ENCODE measurements at places on chromosomes 4 and X. TPM values are rescaled to one million over a fixed set of nuclear protein-coding genes. Genes with fewer than 3 reads are reported as not detected.

- H3K36me3 ChIP-seq: no peaks in the 10 kb centered on the region
- H3K4me3 ChIP-seq: peak overlapping the region; percentile 37
- no peak for DNase-seq
These were observed 811 bp downstream of the FLNA start for GRCh38 chrX:154373340-154374306.

DNA sequence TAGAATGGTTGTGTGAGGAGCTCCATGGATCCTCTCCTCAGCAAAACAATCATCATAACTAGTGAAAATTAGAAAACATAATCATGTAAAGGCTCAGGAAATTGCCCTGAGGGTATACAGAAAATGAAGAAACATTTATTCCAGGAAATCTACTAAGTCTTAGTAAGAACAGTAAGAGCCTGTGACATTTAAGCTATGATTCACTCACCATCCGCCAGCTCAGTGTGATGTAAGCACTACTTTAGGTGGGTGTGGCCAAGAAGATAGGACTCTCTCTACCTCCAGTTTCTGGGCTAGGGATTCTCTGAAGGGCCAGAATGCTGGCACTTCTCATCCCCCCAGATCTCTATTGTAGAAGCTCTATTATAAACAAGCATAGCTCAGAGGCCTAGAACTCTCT, 147.5 kb downstream of the DLG3 start:
- DNase-seq: no peak
- no peaks in the 10 kb centered on the region for H3K36me3 ChIP-seq
- H3K27me3 ChIP-seq: no peaks in the 10 kb centered on the region
- no peak overlapping the region for H3K4me3 ChIP-seq
- H3K27ac ChIP-seq: no peak overlapping the region

Gene EFHC2
- total RNA-seq: 2.3 TPM

GRCh38 chrX:132461886-132462285, 27.0 kb downstream of the MBNL3 start:
- no peaks in the 10 kb centered on the region for H3K36me3 ChIP-seq
- no peak for DNase-seq
- H3K4me3 ChIP-seq: no peak overlapping the region
- H3K27me3 ChIP-seq: no peaks in the 10 kb centered on the region
- H3K4me1 ChIP-seq: no peaks in the 10 kb centered on the region
- no peak overlapping the region for H3K27ac ChIP-seq

DNA sequence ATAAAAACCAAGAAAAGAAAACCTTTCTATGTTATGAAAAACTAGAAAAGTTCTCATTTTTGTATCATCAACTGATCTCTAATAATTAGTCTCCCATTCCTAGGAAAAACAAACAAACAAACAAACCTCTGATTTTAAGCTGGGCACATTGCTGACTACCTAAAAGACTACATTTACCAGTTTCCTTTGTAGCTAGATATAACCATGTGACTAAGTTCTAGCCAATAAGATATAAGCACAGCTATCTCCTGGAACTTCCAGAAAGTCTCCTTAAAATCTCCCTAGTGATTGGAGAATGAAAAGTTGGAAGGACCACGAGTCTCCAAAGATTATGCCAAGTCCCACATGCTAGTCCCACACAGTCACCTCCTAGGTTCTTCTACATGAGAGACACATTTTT, 108.9 kb downstream of the NR3C2 start:
- no peaks in the 10 kb centered on the region for H3K36me3 ChIP-seq
- H3K27me3 ChIP-seq: no peaks in the 10 kb centered on the region
- no peaks in the 10 kb centered on the region for H3K4me1 ChIP-seq
- DNase-seq: no peak
- H3K4me3 ChIP-seq: no peak overlapping the region

Gene ARL9
- 0.53 TPM for total RNA-seq

DNA sequence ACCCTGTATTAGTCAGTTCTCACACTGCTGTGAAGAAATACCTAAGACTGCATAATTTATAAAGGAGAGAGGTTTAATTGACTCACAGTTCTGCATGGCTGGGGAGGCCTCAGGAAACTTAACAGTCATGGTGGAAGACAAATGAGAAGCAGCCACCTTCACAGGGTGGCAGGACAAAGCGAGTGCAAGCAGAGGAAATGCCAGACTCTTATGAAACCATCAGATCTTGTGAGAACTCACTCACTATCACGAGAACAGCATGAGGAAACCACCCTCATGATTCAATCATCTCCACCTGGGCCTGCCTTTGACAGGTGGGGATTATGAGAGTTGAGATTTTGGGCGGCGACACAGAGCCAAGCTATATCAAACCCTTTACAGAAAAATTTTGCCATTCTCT, 722.4 kb downstream of the RAB28 start:
- no peak overlapping the region for H3K27ac ChIP-seq
- no peak for DNase-seq
- no peaks in the 10 kb centered on the region for H3K4me1 ChIP-seq
- H3K4me3 ChIP-seq: no peak overlapping the region
- H3K27me3 ChIP-seq: no peaks in the 10 kb centered on the region
- no peaks in the 10 kb centered on the region for H3K36me3 ChIP-seq

Gene LONRF3
- total RNA-seq: 0.40 TPM

Gene SHROOM3
- 20.3 TPM for total RNA-seq

Gene SH3D19
- total RNA-seq: 41.8 TPM

Gene PCDH19
- 0.26 TPM for total RNA-seq

Gene SMARCA1
- total RNA-seq: 5.7 TPM

Gene FBXW7
- total RNA-seq: 40.7 TPM

DNA sequence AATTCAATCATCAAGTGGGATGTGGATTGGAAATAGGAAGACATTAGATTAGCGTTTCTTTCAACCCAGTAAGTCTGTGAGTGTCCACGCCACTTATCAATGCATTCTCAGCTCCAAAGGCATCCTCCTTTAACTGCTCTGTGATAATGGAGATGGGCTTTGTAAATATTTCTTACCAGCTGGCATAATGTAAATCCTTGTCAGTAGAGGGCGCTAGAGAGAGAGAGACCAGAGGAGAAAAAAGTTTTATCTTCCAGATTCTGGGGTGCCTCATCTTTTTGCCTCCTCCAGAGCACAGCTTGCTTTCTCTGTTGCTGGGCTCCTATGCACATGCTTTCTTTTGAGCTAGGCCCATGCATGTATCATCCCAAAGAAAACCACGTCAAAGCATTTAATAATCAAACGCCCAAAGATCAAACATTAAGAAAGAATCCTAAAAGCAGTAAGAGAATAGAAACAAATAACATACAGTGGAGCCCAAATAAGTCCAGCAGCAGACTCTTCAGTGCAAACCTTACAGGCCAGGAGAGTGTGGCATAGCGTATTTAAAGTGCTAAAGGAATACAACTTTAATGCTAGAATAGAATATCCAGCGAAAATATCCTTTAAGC, 9.6 kb upstream of the MTMR1 start:
- no peak overlapping the region for H3K27ac ChIP-seq
- no peaks in the 10 kb centered on the region for H3K27me3 ChIP-seq
- no peaks in the 10 kb centered on the region for H3K4me1 ChIP-seq
- H3K36me3 ChIP-seq: no peaks in the 10 kb centered on the region
- DNase-seq: no peak

DNA sequence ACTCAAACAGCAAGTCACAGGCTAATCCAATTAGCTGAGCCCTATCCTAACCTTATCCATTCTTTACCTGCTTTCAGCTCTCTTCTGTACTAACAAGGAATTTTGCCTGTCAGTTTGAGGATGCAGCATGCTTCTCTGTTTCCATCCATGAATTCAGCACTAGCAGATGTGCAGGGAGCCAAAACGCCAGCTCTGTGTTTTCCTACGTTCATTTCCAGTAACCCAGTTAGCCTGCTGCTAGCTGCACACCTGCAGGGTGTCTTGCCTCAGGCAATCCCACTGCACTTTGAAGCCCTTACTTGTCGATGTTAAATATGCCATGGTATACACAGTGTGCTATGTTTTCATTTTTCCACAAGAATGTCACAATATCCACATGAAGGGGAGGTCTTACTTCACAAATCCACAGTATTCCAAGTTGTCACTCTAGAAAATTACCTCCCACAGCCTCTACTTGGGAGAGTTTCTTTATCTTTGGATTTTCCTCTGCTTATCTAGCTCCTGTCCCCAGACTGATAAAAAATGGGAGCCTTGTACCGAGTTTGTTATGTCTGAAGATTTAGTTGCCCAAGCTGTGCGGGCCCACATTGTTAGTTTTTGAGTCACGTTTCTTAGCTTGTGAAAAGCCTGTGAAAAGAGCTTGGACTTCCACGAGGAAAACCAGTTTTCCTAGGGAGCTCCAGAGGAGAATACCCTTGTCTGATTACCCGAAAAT, 127.6 kb upstream of the HHIP start:
- H3K4me3 ChIP-seq: no peak overlapping the region
- H3K27me3 ChIP-seq: no peaks in the 10 kb centered on the region
- DNase-seq: no peak
- no peak overlapping the region for H3K27ac ChIP-seq
- H3K4me1 ChIP-seq: no peaks in the 10 kb centered on the region

DNA sequence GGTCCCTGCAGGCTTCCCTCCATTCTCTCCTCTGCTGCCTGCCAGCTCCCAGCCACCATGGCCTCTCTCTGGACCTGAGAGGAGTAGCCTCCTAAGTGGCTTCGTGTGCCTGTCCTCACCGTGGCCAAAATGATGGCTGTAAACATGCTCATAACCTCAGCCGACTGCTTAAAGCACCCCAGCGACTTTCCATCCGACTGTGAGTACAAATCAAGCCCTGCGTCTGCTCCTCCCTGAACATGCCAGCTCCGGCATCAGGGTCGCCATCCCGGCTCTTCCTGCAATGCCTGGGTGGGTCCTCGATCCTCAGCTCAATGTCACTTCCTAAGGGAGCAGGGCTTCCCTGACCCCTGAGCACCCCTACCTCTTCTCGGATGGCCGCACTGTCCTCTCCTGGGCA, 3.3 kb upstream of the SORCS2 start:
- no peak overlapping the region for H3K27ac ChIP-seq
- H3K36me3 ChIP-seq: no peaks in the 10 kb centered on the region
- no peak for DNase-seq
- H3K27me3 ChIP-seq: peaks cover 4% of the 10 kb centered on the region

DNA sequence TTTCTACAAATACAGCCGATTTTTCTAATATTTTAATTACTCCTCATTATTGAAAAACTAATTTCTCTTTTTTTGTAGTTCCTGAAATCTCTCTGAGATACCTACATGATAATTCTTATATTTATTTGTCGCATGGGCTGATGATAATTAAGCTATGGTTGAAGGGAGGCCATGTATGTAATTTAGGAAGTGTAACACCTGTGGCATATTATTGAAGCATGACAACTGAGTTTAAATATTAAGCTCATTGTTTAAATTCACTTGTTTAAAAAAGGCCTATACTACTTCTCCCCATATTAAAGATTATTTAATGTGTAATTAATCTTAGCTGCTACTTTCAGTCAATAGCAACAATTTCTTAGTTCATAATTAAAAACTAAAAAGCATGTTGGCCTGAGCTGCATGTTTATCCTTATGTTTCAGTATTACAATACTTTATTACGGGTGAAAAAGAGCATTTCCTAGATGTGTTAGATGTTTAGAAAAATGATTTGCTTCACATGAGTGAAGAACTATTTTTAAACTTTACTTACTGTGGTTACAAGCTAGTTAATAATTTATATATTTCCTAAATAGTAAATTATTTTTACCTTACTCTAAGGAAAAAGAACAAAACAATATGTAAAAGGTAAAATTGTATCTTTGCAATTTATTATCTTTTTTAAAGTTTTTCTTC, 122.4 kb downstream of the RAP1GDS1 start:
- no peaks in the 10 kb centered on the region for H3K36me3 ChIP-seq
- H3K4me3 ChIP-seq: no peak overlapping the region
- DNase-seq: no peak
- H3K4me1 ChIP-seq: no peaks in the 10 kb centered on the region

DNA sequence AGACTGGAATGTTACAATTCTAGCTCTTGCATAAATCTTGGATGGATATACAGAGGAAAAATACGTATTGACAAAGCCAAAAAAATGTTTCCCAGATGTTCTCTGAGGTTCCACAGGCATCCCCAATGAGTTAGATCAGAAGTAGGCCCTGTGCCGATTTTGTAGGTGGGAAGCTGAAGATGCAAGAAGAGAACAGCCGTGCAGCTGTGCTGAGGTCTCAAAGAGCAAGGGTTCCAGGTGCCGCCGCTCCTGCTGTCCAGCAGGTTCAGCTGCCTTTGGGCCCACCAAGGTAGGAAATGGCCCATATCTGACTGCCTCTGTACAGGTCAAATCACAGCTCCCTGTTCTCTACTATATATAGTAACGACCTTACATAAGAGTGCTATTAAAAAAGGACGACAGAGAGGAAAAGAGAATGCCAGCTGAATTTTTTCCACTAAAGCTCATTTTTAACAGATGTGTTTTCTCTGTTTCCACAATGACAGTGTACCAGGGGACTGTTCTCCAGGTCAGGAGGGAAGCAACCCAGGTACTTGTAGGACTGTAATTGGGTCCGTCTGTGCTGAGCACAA, 155.6 kb downstream of the CBR4 start:
- peak overlapping the region; percentile 76 for H3K27ac ChIP-seq
- H3K4me1 ChIP-seq: peaks cover 12% of the 10 kb centered on the region
- no peak for DNase-seq
- H3K4me3 ChIP-seq: no peak overlapping the region
- no peaks in the 10 kb centered on the region for H3K27me3 ChIP-seq

DNA sequence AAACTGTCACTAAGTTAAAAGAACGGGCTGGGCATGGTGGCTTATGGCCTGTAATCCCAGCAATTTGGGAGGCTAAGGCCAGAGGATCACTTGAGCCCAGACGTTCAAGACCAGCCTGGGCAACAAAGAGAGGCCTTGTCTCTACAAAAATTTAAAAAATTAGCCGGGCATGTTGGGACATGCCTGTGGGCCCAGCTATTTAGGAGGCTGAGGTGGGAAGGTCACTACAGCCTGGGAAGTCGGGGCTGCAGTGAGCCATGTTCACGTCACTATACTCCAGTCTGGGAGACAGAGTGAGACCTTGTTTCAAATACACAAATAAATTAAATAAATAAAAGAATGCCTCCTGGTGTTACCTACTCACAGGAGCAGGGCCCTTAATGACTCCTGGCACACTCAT, 69.5 kb downstream of the APBB2 start:
- DNase-seq: no peak
- H3K4me3 ChIP-seq: no peak overlapping the region
- no peak overlapping the region for H3K27ac ChIP-seq
- peaks cover 45% of the 10 kb centered on the region for H3K4me1 ChIP-seq

DNA sequence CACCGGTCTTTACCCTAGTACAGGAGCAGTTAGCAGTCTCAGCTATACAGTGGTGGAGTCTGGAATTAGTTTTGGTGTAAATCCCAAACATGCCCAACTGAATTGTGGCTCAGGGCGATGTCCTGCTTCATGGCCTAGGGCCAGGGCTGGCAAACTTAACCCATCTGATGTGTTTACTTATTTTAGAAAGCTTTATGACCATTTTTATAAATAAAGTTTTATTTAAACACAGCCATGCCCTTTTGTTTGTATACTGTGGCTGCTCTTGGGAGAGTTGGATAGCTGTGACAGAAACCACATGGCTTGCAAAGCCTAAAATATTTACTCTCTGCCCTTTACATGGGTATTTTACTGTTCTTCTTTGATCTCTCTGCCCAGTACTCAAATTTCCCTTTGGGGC, 7.1 kb downstream of the FRMPD4 start:
- DNase-seq: no peak
- no peak overlapping the region for H3K27ac ChIP-seq
- no peaks in the 10 kb centered on the region for H3K4me1 ChIP-seq
- no peaks in the 10 kb centered on the region for H3K27me3 ChIP-seq

Gene IL1RAPL1
- total RNA-seq: 0.19 TPM

Measured in esophagus squamous epithelium (tissue), 5 donors.